Stimulated activated CD8-positive, alpha-beta memory T cell treated with anti-CD3 and anti-CD28 coated beads, Interleukin-4, amount 100 ng/mL, for 1 hour (primary cell): ENCODE measurements at places on chromosomes 4 and X.

DNA sequence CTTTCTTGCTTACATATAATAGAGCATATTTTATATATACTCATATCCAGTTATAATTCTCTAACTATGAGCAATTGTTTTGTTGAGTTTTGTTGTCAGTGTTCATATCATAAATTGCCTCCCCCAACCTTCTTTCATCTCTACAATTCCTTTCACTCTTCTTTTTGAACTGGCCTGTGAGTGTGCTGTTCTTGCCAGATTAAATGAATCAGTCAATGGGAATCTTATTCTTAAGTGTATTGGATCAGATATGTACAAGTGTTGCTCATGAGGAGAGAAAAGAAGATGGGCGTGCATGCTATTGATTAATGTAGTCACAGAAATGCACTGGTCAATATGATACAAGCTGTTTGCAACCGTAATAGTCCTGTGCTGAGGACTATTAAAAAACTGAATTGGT is 728.1 kb upstream of the MAGEB2 start:
- DNase-seq = no peak

DNA sequence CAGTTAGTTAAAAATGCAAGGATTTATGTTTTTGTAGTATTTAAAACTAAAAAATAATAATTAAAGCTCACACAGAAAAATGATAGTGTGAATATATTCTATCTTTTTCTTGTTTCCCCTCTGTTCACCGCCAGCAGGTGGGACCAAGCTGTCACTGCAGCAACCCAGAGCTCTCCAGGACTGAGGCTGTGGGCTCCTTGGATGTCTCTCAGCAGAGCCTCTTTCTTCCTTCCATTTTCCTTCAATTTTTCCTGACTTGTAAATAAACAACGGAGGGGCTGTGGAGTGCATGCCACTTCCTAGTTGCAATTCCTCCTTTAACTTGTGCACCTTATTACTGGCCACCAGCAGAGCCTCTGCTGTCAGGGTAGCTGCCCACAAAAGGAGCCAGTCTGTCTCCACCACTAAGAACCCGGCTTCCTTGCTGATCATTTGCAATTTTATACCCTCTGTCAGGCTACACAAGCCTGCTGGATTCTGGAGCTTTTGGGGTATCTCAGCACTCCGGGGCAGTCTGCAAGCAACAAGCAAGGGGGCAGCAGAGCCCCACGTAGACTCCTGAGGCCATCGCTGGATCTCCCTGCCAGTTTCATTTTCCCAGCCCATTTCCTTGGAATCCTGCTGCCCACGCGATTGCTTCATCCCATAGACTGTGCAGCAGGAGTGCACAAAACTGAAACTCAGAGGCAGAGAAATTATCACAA is 1467.4 kb downstream of the C4orf33 start:
- no peak for DNase-seq

DNA sequence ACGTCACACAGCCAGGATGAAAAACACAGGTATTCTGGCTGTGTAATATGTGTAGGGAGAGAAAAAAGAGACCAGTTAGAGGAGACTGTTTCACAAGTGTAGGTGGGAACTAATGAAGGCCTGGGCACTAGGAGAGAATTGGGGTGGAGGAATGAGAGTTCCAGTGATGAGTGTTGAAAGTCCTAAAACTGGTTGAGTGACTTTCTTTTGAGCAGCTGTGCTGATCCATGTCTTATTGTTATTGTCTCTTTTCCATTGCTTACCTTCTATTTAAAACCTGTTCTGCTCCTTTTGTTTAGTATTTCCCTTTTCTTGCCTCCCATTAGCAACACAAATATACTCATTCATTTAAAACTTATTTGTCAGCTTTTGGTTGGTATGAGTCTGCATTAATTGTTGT is 88.7 kb downstream of the PDLIM5 start:
- DNase-seq = no peak

- DNase-seq = no peak
These were observed 75.9 kb downstream of the QRFPR start for GRCh38 chr4:121304893-121305292.

DNA sequence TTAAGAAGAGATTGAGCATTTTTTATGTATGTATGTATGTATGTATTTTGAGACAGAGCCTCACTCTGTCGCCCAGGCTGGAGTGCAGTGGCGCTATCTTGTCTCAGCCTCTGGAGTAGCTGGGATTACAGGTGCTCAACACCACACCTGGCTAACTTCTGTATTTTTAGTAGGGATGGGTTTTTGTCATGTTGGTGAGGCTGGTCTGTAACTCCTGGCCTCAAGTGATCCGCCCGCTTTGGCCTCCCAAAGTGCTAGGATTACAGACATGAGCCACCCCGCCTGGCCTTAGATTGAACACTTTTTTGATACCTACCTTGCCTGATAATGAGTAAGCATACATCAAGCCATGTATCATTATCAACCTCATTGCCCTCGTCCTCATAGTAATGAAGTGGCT is 2.7 kb downstream of the N4BP2 start:
- DNase-seq = no peak

DNA sequence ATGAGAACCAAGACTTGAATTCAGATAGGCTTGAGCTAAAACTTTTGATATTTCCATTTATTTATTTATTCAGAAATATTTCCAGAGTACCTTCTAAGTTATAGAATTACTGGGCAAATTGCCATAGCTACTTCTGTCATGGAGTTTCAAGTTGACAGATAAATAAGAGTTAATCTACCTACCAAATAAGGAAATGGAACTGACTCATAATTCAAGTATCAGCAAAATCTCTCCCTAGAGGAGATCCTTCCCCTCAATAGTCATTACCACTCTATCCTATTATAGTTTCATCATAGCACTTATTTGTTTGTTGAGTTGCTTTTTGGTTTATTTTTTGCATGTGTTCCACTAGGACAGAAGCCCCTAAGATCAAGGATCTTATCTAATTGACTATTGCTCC is 48.8 kb upstream of the CCSER1 start:
- DNase-seq = no peak

DNA sequence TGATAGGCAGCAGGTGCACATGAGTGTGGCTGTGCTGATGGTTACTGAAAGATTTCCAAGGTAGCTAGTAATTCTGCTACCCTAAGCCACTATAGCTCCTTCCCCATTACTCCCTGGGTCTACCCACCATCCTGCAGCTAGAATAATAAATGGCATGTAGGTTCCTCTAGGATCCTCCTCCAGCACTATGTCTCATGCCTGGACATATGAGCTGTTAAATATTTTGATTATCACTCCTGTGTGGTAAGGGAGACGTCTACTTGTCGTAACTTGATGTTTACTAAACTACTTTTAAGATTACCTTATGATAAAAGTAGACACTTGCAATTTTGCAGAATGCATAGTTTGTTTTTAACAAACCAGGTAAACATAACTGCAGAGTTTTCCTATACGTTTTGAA is 35.5 kb downstream of the TET2 start:
- DNase-seq = no peak
